ENCODE measurements at places on chromosomes 3 and 15.

- DNase-seq: no peak
Measured at GRCh38 chr15:77486542-77487468, 66.1 kb downstream of the HMG20A start.

DNA sequence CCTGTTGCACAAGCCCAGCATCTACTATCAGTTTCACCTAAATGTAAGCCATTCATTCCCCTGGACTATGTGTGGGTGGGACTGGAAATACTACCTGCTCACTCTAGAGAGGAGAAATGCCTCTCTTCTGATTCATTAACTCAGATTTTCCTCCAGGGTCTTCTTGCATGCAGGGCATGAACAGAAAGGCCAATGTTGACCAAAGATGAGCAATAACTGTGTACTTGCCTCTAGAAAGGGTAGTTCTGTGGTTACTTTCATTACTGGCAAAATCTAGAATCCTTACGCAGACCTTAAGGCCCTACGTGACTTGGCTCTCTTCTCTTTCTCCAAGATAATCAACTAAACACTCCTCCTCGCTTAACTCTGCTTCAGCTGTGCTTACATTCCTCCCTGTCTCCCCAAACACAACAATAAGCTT lies 81.4 kb upstream of the PSMD6 start:
- DNase-seq: no peak

- DNase-seq: no peak
Measured at GRCh38 chr3:34381243-34381642, 582.8 kb downstream of the PDCD6IP start.

- no peak for DNase-seq
Measured at GRCh38 chr3:47910233-47910632, 106.0 kb downstream of the MAP4 start.

GRCh38 chr3:115667738-115668065 lies 44.4 kb downstream of the GAP43 start:
- DNase-seq: no peak

DNA sequence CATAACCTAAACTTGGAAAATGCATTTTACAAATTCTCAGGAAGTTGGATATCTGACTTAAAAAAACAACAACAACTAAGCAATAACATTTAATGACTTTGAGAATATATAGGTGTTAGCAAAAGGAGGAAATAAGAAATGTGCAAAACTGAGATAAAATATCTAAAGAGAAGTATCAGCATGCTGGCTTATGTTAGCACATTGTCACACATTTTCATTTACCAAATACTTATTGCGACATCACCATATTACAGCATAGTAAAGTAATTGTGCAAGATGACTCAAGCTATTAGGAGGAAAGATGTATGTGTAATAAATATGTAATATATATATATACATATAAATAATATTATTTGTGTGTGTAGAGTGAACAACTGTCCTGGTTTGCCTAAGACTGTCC lies 9.2 kb downstream of the PTX3 start:
- no peak for DNase-seq

GRCh38 chr3:167895178-167895577 lies 159.7 kb downstream of the SERPINI1 start:
- DNase-seq: no peak

DNA sequence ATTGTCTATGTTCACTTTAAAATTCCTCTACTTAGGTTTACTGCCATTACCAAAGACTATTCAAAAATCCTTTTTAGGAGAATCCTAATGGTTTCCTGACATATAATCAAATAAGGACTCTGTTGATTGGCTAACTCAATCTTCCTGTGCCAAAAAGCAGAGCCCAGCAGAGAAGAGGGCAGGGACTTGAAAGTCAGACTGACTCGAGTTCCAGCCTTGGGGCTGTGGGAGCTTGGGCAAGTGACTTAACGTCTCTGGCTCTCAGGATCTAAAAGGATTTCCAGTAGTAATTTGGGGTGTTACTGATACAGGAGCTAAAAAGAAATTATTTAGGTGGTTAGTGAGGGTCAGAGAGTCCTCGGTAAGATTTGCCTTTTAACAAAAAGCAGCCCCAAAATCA lies 10.9 kb downstream of the CCR5 start:
- DNase-seq: no peak

DNA sequence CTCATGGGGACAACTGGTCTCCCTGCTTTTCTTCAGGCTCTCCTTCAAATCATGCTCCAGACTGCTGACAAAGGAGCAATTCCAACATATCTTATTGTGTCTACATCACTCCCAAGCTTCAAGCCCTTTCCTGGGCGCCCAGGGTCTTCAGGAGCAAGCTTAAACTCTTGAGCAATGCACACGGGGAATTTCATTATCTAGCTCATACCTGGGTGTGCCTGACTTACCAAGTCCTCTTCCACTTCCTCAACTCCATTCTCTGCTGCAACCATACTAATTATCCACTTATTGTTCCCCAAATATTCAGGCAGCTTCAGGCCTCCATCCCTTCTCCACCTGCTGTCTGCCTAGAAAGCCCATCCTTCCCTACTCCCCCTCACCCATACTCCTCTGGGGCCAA lies 50.6 kb downstream of the B3GNT5 start:
- DNase-seq: no peak

- DNase-seq: no peak
Measured at GRCh38 chr3:69775751-69776150, 36.5 kb downstream of the MITF start.

DNA sequence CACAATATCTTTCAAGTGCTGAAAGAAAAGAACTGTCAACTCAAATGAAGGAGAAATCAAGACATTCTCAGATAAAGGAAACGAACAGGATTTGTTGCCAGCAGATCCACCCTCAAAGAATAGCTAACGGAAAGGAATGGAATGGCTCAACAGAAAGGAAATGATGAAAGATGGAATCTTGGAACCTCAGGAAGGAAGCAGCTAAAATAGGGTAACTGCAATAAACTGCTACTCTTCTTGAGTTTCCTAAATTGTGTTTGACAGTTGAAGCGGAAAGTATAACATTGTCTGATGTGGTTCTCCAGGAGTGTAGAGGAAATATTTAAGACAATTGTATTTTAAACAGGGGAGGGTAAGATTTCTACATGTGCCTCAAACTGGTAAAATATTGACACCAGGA lies 22.0 kb downstream of the PRR23E start:
- DNase-seq: no peak

DNA sequence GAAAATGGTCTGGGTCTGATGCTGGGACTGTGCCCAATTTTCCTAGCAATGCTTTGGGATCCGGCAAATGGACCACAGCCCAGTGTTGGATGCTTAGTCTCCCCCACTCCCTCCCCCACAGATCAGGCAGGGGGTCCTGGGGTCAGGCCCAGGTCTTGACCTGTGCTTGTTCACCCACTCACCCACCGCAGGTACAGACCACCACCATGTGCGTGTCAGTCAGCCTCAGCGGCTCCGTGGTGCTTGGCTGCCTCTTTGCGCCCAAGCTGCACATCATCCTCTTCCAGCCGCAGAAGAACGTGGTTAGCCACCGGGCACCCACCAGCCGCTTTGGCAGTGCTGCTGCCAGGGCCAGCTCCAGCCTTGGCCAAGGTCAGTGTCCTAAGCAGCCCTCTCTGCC lies 10.6 kb downstream of the GRM2 start:
- no peak for DNase-seq

DNA sequence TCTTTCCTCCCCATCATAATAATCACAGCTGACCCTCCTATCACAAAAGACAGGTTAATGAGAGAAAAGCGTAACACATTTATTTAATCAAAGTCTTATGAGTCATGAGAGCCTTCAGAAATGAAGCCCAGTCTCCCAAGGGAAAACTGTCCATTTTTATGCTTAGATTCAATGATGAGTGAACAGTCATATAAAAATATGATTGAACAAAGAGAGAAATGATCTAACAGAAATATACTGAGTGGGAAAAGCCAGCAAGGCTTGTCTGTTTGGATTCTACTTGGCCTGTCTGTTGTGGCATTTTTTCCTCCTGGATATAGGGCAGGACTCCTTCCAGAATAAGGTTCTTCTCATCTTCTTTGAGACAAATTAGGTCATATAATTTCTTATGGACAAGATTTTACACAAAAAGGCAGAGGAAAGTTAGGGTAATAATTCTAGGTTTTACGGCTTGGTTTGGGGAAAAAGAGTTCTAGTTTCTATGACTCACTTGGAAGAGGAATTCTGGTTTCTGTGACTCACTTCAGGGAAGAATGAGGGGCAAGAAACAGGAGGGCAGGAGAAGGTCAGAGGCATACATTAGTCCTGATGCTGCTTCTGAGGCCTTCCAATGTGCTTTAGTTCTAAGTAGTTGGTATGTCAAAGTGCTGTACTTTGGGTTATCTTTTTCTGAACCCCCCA lies 534.2 kb downstream of the ZIC1 start:
- no peak for DNase-seq

DNA sequence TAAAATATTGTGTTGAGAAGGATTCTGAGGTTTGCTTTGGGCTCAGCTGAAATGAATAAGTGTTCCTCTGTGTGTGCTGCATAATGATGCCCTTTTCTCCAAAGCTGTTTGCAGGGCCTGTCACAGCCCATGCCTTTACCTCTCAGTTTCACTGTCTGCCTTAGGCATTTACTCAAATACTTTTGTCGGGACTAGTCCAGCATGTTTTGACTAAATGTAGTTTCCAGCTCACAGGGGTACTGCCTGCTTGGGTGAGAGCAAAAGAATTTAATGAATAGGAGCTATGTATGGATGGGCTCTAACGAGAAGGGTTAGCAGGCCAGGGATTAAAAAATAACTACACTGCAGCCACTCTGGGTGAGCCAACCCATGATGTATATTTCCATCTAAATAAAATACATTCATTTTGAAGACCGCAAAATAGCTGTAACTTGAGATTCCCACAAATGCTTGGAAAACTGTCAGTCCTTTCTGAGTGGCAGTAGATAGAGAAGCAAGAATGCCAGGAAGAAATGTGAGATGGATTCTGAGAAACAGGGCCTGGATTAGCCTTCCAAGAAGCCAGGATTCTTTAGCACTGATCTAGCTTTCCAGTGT lies 549.2 kb upstream of the TBL1XR1 start:
- no peak for DNase-seq

DNA sequence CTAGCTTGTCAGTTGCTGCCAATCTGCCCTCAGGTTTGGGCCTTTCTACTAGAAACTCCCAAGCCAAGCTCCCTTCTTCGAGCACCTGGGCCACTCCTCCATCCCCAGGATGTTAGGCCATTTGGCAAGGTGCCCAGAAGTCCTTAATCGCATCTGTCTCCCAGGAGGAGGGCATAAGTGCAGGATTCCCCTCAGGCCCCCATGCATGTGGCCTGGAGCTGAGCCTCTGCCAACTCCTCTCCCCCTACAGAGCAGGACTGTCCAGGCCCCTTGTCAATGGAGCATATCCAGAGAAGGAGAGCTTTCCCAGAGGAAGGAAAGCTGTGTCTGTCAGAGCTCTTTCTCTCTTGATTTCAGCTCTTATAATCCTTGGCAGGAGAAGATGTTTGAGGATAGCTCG lies 182.6 kb upstream of the ROPN1 start:
- no peak for DNase-seq

- DNase-seq: no peak
Measured at GRCh38 chr15:88835646-88836045, 32.4 kb downstream of the ACAN start.

GRCh38 chr3:188531210-188531609 lies 377.3 kb downstream of the LPP start:
- no peak for DNase-seq

DNA sequence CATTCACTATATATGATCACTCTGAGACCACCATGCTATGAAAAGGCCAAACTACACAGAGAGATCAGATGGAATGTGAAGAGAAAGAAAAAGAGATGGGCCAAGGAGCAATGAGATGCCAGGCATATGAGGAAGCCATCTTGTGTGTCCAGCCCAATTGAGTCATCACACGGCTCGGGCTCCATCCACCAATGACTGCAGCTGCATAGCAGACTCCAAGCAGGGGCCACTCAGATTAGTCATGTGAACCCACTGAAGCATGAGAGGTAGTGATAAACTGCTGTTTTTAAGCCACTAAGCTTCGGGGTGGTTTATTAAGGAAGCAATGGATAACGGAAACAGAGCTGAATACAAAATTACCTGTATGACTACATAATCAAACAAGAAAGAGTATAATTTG lies 185.9 kb downstream of the SUCLG2 start:
- DNase-seq: no peak

DNA sequence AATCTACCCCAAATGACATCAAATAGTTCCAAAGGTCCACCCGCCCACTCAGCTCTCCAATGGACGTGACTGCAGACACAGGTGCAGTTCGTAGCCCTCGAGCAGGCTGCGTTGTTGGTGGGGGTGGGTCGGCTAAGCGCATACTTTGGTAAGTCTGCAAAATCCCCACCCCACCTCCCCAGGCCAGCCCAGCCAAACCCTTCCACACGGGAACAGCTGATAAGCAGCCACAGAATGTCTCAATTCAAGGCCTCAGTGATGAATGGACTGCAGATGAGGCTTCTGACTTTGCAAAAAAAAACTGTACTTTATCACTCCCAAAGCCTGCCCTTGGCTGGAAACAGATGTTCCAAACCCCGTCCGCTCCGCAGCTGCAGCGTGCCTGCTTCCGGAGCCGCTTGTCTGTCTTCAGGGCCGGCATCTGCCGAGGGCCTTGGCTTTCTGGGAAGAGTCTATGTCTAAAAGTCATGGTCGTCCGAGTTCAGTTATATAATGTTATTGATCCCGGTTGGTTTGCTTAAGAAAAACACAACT lies 38.2 kb downstream of the PCSK6 start:
- no peak for DNase-seq

DNA sequence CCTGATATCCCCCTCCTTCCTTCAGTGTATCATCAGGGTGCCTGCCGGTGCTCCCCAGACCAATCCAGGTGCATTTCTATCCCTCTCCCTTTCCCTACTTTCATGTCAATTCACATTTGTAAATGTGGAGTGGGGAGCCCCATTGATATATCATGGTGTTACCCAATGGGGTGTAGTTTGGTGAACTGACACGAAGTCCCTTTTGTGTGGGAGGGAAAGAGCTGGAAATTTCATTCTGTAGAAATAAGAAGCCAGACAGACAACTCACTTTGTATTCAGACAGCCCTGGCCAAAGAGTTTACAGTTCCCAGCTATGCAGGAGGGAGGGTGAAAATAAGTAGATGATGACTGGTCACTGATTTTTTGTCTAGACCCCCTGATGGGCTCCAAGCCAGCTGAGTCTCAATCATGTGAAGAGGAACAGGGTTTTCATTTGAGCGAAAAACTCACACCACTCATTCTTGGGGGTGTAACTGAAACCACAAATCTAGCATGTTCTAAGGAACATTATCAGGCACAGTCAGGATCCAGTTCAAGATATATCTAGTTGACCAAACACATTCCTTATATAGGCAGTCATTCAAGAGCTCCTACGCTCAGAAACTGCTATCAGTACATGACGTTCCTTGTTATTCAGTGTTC lies 58.9 kb downstream of the LMCD1 start:
- DNase-seq: no peak

DNA sequence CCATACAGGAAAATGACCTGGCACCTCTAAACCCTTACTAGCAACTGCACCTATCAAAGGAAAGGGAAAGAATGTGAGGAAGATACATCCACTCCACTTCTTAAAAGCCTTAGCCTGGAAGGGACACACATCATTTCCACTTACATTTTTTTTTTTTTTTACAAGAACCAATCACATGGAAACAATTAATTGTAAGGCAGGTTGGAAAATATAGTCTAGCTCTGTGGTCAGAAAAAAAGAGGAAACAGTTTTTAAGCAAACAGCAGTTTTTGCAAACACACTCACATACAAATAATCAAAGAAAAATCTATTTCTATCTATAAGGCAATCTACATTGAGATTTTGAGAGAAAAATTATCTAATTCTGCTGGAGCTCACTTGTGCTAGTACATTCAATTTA lies 98.9 kb upstream of the SPRED1 start:
- no peak for DNase-seq

Measured in stimulated activated CD8-positive, alpha-beta memory T cell treated with anti-CD3 and anti-CD28 coated beads, Interleukin-4, amount 100 ng/mL, for 4 hours (primary cell).